ENCODE measurements at places on chromosomes 5 and 9. TPM values are rescaled to one million over a fixed set of nuclear protein-coding genes. Genes with fewer than 3 reads are reported as not detected.

DNA sequence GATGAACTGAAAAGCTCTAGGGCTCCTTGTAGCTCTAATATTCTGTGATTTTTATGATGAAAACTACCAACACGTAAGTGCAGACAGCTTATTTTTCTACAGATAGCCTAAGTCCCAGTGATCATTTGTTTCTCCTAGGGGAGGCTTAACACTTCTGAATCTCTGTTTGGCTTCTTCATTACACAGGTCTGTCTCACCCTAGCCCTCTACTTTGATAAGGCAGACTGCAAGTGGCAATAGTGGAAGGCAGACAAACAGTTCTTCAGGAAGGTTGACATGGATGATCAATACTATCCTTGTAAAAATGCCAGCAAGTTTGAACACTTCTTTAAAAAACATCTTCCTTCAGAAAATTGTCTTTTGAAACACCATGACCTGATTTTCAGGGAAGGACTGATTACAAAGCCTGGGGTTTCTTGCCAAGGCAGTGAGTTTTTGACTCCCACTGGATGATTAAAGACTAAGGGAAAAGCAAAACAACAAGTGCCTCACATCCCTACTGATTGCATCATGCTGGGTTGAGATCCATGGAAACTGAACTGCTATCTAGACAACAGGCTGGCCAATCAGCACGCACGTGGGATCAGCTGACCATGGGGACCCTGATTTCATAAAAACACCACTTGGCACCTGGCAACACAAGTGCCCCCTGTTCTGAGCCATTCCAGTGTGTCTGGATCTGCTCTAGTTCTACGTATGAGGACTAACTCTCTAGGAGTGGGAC lies 212.2 kb downstream of the SMARCA2 start:
- no peak for DNase-seq

GRCh38 chr9:19286634-19287188 lies 56.2 kb downstream of the DENND4C start:
- DNase-seq = no peak

DNA sequence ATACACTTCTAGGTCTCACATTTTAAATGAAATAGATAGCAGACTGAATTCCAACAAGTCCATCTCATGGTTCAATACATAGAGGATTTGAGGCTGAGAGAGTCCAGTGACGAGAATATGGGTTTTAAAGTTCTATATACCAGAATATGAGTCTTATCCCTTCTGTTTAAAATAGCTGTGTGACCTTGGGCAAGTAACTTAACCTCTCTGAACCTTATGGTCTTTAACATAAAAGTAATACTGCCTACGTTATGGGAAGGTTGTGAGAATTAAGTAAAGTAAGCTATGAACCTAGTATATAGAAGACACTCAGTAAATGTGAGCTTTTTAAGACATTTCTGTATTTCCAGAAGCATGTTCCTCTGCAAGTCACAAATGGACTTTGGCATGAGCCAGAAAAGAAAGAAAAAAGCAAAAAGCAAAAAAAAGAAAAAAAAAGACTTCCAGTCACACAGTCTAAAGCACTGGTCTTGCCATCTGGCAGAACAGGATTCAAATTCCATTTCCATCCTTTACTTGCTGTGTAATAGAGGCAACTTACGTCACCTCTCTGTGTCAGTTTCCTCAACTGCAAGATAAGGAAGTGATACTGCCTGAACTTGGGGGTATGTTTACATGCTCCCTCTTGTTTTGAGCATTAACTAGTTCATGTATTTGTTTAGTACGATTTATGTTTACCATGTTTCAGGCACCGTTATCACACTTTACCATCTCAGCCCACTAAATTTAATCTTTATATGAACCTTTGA lies 248.2 kb downstream of the TRIM32 start:
- DNase-seq = no peak

- no peak for DNase-seq
Measured at GRCh38 chr9:86687788-86688187, 259.5 kb downstream of the GAS1 start.

DNA sequence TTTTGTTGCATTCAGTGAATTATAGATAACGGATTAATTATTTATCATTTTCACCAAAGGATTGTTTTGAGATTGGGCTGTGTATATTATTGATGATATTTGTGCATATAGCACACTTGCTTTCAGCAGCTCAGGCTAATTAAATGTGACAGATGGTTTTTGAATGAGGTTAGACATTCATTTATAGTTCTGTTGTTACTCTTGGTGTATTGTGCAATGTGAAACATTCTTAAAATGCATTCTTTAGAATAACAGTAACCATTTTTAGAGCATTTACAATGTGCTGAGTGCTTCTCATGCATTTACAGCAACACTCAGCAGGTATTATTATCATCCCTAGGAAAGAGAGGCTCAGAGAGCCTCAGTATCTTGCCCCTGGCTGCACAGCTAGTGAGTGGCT lies 23.8 kb downstream of the NANS start:
- no peak for DNase-seq

DNA sequence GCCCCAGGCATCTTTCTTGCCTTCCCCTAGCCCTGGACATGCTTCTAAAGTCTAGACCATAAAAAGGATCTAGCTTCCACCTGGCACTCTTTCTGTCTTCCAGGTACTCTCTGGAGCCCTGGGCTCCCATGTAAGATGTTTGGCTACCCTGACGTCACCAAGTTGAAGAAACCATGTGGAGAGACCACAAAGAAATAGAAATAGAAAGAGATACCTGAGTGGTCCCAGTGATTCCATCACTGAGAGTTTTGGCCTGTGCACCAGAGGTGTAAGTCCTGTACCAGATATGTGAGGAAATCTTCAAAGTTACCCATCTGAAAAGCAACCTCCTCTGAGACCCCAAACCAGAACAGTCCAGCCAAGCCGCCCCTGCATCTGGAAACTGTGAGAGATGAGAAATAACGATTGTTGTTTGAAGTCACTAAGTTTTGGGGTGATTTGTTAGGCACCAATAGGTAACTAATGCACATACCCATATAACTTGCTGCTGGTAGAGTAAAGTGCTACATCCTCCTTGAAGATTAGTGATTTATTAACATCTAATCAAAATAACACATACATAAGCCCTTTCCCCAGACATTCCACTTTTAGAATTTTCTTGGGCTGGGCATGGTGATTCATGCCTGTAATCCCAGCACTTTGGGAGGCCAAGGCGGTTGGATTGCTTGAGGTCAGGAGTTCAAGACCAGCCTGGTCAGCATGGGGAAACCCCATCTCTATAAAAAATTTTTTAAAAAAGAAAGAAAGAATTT lies 85.7 kb upstream of the LHFPL2 start:
- DNase-seq = no peak

DNA sequence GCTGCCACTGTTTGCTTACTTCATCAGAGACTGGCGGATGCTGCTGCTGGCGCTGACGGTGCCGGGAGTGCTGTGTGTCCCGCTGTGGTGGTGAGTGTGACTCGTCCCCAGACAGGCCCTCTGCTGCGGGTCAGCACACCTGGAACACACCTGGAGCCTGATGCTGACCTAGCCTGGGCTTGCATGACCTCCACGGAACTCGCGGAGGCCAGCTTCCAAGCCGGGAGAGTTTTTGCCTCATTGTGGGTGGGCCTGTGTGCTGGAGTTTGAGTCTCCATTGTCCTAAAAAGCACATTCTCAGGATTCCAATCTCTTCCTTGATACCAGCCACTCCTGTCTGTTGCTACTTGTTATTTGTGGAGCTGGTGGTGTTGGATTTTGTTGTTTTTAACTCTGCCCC lies 28.1 kb downstream of the SLC22A4 start:
- no peak for DNase-seq

DNA sequence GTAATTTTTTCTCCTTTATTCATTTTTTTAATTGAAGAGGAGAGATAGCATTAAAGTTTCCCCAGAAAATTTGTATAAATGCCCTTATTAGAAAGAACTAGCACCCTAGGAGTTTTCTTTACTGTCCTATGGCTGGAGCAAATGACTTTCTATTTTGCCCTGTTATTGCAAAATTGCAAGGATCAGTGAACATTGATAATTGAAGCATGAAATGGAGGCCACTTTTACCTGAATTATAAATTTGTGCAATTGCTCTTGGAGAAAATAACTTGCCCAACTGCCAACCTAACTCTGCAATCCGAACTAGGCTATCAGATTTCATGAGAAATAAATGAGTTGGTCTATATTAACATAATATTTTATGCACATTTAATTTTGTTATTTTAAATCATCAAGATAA lies 111.9 kb downstream of the MTRR start:
- DNase-seq = no peak

GRCh38 chr5:30932273-30933017 lies 261.0 kb upstream of the CDH6 start:
- no peak for DNase-seq

- DNase-seq = no peak
Measured at GRCh38 chr9:93467462-93467861, 14.1 kb upstream of the FAM120AOS start.

DNA sequence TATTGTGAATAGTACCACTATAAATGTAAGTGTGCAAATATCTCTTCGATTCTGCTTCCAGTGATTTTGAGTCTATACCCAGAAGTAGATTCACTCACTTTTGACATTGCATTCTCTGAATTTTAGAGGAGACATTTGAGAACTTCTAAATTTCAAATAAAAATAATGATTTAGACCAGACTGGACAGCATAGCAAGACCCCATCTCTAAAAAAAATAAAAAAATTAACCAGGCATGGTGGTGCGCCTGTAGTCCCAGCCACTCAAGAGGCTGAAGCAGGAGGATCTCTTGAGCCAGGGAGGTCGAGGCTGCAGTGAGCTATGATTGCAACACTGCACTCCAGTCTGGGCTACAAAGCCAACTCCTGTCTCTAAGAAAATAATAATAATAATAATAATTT lies 1.9 kb upstream of the GFI1B start:
- no peak for DNase-seq

GRCh38 chr9:74500584-74500924 lies 3.4 kb downstream of the RORB start:
- DNase-seq = no peak

GRCh38 chr5:56607074-56607473 lies 208.3 kb upstream of the MAP3K1 start:
- DNase-seq = no peak

DNA sequence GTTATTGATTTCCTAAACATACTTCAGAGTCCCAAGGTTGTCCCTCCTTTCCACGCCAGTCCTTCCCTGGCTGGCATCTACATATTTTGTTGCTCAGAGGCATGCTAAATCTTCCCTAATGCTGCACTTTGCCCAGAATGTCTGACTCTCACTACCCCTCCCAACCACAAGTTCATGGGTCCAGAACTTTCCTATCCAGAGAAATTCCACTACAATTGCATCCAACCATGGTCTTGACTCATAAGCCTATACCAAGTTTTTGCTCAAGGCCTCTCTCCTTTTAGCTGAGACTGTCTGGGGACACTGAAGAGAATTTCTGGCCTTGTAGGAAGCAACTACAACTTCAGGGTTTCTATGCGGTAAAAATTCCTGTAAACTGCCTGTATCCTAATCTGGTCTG lies 206.3 kb downstream of the BNC2 start:
- DNase-seq = no peak

- no peak for DNase-seq
Measured at GRCh38 chr9:107707915-107708441, 218.4 kb upstream of the KLF4 start.

DNA sequence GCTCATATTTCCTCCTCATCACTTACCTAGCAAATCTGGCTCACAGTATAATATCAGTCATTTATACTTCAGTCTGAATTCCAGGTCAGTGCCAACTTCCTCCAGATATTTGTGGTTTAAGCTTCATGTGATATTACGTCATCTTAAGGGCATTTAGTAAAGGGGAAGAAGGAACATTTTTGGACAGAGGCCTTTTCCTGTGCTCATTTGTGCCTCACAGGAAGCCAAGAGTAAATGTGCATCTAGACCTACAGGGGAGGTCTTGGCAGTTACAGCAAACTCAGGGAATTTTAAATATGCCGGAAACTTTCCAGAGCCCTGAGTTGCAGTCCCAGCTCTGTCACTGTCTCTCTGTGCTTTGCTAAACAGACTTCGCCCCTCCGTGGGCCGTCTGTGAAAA lies 12.3 kb upstream of the KCNIP1 start:
- no peak for DNase-seq

- no peak for DNase-seq
Measured at GRCh38 chr5:149737355-149737754, 7.2 kb downstream of the PPARGC1B start.

- no peak for DNase-seq
Measured at GRCh38 chr5:55720188-55720703, 8.1 kb upstream of the SLC38A9 start.

DNA sequence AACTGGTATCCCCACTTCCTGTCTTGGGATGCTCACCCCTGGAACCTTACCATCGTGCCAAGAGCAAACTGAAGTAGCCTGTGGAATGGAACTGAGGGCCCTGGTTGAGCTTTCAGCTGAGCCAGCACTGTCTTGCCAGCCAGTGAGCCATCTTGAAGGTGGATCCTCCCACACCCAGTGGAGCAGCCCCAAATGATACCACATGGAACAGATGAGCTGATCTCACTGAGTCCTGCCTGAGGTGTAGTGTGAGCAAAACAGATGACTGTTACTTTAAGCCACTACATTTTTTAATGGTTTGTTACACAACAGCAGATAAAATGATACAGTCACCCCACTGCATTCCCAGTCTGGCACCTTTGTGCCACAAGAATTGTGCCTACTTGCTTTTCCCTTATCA lies 2.2 kb upstream of the PCYOX1L start:
- DNase-seq = no peak

DNA sequence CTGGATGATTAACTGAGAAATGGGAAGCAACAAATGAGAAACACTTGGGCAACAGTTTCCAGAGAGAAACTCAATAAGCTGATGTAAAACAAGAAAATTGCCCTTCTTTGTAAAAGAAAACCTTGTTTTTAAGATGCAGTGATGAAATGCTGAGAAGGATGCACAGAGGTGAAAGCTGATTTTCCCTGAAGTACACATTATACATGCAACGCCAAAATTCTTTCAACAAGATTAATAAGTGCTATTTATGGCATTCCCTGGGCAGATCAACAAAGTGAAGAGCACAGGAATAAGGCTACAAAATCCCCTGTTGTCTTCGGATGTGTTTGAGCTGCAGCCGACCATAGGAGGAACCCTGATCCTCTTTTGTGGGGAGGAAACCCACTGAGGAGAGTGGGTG lies 208.0 kb upstream of the ANKH start:
- no peak for DNase-seq

- peak; percentile 76 for DNase-seq
Measured at GRCh38 chr5:150656191-150657132, 4.6 kb upstream of the MYOZ3 start.

GRCh38 chr9:115250621-115251032 lies 132.7 kb upstream of the TNC start:
- no peak for DNase-seq

DNA sequence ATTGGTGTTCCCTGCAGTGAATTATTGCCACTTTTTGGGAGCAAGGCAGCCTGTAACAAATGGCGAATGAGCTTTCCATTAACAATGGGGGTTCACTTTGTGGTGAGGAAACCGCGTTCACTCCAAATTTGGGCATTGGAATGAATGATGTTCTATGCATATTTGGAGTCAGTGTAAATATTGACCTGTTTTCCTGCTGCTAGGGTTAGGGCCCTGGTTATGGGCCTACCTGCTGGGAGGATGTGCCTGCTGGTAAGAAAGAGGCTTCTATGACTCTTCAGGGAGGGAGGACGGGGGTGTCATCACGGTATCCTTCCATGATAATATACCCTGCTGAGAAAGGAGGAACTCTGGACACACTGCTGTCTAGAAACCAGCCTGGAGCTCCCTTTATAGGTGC lies 29.0 kb downstream of the C9orf50 start:
- no peak for DNase-seq

The SPATA31E1 gene
- total RNA-seq = not detected

The DEPDC1B gene
- total RNA-seq = 0.57 TPM

The NINJ1 gene
- 32.1 TPM for total RNA-seq

The TAF11L10 gene
- not detected for total RNA-seq

The CER1 gene
- not detected for total RNA-seq

The SLC36A2 gene
- not detected for total RNA-seq

The DELE1 gene
- 109 TPM for total RNA-seq

The PCDHGB1 gene
- 3.0 TPM for total RNA-seq

The EFNA5 gene
- 60.4 TPM for total RNA-seq
